ENCODE measurements at places on chromosomes 4 and X. TPM values are rescaled to one million over a fixed set of nuclear protein-coding genes. Genes with fewer than 3 reads are reported as not detected.

The EDA2R gene
- 8.9 TPM for polyA plus RNA-seq

The AKAP4 gene
- polyA plus RNA-seq: 0.80 TPM

DNA sequence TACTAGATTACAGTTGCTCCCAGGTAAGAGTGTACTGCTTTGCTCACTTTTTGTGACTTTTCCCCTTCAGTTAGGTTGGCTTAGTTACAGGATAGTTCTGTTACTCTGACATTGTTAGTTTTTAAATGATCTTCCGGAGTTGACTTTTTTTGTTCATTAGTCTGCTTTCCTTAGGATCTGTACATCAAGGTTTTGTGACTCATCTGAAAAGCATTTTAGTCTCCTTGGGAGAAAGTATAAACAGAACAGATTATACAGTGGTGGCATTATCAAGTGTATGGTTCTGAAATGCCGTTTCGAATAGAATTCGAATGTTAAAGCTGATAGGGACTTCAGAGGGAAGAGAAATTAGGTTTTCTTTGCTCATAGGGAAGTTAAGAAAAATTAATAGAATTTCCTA, 63.3 kb downstream of the USP9X start:
- DNase-seq: no peak

DNA sequence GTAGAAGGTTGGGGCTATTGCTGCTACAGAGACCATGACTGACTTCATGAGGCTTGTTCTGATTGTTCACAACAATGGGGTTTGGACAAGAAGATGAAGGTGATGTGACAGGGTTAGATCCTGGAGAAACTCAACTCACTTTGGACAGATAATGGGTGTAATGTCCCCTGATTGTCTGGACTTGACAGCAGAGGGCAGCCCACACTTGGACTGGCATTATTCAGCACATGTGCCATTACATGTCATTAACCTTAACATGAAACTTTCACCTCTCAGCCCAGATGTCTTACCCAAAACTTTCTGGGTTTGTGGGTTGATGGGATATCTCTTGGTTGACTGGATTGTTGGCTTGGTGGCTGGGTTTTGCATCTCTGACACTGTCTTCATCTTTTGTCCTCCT, 101.5 kb downstream of the MXRA5 start:
- DNase-seq: no peak

The RS1 gene
- polyA plus RNA-seq: not detected

DNA sequence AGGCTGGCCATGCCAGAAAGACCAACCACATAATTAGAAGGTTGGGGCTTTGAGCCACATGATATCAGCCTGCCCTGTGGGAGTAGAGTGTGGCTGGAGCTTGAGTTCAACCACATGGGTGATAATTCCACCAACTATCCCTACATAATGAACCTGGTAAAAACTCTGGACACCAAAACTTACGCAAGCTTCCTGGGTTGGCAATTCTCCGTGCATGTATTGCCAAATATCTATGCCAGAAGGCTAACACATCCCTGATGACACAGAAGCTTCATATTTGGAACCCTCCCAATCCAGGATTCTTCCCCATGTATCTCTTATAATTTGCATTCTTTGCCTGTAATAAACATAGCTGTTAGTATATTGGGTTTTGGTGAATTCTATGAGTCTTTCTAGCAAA, 68.2 kb downstream of the FUNDC1 start:
- no peak for DNase-seq

GRCh38 chr4:57924951-57925350, 814.8 kb upstream of the IGFBP7 start:
- DNase-seq: no peak

The CDS1 gene
- polyA plus RNA-seq: 0.28 TPM

All from forelimb muscle (tissue), 1 donor.